CD4-positive, alpha-beta T cell treated with Interleukin-21 for 1 hour (primary cell): ENCODE measurements at places on chromosomes 3 and 15.
A peak's percentile ranks its signal among the peaks of the same experiment; 100 is the strongest.

GRCh38 chr3:24336101-24336500 lies 158.5 kb downstream of the THRB start:
- no peak for DNase-seq

DNA sequence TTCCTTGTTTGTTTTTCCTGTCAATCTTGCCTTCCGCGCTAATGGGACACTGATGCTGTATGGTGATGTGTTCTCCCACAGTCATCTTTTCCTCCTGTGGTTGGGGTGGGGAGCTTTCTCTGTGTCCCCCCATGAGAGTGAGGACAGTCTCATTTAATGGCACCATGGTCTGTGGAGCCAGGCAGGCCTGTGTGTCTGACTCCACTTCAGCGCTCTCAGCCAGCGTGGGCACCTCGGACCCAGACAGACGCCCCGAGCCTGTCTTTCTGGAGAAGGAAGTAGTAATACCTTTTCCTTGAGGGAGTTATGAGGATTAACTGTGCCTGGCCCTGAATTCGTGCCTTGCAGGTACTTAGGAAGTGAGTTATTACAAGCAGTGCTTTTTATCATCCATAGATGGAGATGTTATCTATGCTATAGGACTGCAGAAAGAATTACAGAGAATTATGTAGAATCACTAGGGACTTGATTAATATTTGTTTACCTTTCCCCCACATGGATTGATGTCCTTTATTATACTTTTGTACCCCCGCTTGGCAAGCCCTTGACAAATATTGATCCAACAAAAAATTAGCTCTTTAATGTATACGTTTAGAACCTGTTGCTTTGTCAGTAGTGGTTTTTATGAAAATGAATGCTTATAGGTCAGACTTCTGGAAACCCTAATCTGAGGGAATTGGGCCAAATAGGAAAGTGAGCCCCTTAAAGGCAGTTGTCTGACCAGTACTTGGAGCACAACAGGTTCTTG lies 152.4 kb downstream of the PGPEP1L start:
- DNase-seq = no peak

DNA sequence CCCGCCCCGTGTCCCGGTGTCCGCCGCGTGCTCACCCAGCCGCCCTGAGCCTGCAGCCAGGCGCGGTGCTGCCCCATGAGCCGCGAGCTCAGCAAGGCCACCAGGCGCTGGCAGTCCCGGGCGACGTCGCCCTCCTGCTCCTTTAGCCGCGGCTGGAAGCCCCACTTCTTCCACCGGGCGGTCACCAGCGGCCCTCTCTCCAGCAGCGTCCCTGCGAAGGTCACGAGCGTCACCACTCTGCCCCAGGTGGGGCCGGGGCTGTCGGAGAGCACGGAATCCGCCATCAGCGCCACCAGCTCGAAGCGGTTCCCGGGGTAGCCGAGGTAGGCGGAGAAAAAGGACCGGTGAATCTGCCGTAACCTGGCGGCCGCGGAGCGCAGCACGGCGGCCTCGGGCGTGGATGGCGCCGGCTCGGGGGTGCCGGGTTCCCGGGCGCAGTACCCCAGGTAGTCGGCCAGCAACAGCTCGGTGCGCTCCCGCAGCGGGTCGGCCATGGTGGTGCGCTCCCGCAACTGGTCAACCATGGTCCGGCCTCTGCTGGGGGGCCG lies 298 bp downstream of the BCL2L10 start:
- DNase-seq = peak; percentile 38

DNA sequence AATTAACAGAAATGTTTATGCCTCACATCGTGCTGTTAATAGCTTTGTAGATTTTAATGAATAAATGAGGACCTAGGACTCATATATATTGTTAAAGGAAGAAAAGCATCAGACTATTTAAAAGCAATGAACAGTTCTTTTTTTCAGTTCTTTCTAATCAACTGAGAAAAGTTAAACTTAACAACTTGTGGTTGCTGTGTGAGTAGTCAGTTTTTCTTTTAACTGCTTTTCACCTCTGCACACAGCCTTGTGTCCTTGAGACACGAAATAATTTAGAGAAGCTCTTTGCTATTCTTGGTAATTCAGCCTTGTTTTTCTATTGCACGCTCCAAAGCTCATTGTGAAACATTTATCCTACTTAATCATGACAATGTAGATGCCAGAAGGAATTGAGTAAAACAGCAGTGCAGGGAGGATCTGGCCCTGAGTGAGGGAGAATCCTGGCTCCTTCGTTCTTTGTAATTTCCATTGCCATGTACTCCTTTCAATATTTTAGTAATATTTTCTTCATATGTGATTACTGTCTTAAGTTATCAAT lies 499.0 kb downstream of the PYDC2 start:
- DNase-seq = no peak

- DNase-seq = no peak
Measured at GRCh38 chr3:153038779-153039178, 123.2 kb upstream of the RAP2B start.

DNA sequence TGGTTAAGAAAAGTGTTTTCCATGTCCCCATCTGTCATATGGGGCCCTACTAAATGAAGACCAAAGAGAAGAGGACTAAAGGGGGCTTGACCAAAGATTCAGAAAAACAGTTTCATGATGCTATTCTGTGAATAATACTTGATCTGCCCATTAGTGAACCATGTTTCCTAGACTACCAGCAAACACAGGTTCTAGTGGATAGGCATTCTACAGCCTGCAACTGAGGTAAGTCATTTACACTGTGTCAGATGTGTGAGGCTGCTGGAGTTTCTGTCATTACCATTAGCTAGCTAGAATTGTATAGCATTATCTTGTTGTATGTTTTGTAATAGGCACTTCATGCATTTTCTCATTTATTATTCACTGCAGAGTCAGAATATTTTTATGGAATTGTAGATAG lies 6.6 kb downstream of the GPR171 start:
- DNase-seq = no peak

DNA sequence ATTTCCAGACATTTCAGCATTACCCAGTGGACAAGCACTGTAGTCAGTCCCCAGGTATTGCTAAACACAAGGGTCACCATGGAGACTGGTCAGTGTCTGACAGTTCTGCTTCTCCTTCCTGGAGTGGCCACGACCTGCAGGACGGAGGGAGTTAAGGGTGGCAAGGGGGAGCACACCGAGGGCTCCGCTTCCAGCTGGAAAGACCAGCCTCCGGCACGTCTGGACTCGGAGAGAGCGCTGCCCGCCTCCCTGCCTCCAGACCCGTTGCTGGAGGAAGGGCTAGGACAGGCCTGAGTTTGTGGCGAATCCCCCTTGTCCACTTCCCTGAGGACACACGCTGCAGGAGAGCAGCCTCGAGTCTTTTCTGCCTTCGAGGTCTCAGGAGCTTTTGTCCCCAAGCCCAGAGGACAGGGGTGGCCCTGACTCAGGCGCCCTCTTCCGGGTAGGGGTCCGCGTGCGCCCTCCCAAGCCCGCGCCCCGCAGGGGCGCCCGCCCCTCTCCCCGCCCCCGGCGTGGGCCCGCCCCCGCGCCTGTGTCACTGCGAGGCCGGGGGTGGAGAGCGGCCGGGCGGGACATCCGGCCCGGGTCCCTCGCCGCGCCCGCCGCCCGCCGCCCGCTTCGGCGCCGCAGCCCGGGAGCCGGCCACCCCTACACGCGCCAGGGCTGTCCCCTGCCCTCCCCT lies at the start of gene CHST14:
TSS of gene CHST14 (plus strand) at position 562 of the 682 bp plus-strand sequence. CDS start 230 bp downstream, outside the sequence.
- peak; percentile 68 for DNase-seq

DNA sequence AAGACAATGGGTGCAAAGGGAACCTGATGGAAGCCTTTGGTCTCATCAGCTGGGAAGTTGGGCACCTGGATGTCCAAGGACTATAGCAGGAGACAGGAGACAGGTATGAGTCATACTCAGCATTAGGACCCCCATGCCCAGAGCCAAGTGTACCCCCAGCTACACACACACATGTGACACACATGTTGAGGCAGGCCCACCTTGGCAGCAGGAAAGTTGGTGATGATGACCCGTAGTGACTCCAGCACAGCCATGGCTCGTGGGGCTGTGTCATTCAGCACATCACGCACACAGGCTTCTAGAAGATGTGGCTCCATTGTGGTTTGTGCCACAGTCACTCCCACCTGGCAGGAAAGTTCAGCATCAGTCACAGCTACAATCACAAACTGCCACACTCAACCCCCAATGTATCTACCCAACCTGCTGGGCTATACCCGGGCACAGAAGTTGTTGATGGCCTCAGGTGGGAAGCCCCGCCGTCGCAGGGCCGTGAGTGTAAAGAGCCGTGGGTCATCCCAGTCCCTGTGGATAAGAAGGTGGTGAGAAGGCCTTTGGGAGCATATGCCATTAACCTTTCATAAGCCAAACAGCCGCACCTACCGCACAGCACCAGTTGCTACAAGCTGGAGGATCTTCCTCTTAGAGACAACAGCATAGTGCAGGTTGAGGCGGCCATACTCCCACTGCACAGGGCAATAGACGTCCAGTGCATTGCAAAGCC lies 5.2 kb upstream of the QRICH1 start:
- DNase-seq = no peak

- no peak for DNase-seq
Measured at GRCh38 chr15:76149291-76149915, 89.6 kb downstream of the TMEM266 start.

DNA sequence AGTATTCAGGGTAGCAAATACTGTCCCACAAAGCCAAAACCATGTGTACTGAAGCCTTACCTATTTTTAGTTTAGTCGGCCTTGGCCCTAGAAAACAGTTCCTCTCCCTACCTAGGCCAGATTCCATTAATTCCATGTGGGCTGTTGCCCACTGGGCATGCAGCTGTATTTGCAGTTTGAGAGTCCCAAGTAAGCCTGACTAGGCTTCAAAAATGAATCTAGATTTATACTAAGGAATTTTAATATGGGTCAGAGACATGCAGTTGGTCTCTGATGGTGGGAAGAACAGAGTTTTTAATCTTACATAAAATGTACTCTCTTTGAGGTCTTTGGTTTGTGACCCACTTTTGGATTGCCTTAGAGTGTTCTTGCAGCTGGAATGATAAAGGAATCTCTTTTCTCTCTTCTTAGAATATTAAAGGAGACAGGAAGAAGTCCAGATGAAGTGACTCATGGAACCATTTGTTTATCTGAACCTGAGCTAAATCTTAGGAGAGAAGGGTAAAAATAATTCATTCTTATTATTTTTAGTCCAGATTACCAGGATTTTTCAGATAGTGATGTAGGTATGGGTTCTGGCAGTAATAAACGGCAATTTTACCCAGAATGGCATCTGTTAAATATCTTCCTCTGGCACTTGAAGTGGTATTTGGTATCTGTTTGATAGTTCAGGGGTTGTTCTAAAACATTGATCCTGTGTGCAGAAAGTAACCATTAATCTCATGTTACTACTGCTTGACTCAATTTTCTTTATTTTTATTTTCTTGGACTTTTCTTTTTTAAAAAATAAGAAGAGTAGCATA lies 33.8 kb downstream of the GLCE start:
- DNase-seq = no peak

DNA sequence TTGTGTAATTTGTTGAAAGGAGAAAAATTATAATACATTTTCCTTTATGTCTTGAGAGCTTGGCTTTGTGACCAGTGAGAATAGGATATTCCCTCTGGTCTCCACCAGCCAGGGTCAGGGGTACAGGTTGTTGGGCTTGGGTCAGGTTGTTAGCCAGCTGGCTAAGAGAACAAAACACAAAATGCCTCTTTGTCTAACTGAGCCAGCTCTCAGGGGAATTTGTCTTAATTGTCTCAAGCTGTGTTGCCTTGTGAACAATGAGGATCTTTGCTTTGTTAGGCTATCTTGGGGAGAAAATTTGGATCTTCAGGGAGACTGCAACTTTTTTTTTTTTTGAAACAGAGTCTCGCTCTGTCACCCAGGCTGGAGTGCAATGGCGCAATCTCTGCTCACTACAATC lies 17.7 kb upstream of the GK5 start:
- no peak for DNase-seq

- DNase-seq = no peak
Measured at GRCh38 chr3:25906132-25906906, 116.4 kb downstream of the OXSM start.

DNA sequence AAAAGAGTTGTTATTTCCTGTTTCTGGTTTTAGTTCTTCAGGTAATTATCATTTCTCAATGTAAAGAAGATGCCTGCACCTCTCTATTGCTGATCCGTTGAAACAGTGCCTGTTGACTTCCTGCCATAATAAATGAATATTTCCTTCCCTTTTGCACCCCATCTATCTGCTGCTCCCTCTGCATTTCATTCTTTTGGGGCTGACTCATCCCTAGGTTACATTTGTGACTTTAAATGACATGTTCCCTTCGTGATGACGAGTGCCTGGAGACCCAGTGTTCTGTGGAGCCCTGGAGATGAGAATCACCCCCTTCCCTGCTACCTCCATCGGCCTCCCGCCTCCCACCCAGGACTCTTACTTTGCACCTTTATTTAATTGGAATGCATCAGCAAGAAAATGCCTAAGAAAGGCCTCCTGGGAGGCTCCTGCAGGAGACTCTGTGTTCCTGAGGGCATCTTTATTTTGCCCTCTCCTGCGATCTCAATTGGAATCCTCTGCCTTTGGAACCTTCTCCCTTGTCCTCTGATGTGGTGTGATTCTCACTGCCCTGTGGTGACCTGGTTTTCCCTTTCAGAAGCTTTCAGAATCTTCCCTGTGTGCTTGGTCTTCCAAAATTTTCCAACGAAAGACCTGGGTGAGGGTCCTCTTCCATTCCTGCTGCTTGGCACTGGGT lies 13.7 kb downstream of the LRRK1 start:
- DNase-seq = no peak

- no peak for DNase-seq
Measured at GRCh38 chr3:64300790-64301423, 75.6 kb upstream of the PRICKLE2 start.

DNA sequence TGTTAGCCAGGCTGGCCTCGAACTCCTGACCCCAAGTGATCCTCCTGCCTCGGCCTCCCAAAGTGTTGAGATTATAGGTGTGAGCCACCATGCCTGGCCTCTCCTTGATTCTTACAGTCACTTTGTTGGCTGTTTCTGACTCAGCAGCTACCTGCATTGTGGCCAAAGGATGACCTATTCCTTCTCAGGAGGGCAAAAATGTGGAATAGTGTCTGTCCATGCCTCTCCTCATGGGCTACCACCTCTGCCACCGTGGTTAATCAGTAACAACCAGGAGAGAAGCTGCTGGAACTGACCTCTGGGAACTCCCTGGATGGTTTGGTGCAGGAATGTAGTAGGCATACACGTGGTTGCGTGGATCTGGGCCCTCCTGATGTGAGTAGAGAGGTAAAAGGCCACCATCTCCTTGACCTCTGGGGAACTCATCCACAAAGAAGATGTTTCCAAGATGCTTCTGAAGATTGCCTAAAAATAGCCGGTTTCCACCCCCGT lies 63.3 kb downstream of the FLNB start:
- DNase-seq = no peak

DNA sequence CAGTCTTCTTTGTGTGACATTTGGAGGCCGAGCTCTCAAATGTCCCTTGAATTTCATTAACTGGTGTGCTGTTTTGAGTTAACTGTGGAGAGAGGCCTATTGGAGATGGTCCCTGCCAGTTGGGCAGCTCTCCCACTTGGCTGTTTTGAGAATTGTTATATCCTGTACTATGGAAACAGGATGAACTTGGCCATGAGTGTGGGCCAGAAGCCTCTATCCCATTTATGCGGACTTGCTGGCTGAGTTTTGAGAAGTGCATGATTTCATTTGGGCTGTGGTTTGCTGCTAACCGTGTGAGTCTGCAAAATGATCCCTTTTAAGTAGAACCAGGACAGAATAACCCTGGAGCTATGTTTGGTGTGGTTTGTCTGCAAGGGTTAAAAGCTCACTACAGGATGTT lies 366.0 kb downstream of the PTPRG start:
- no peak for DNase-seq
